ENCODE measurements at places on chromosomes 1 and 21.
A peak's percentile ranks its signal among the peaks of the same experiment; 100 is the strongest.

GRCh38 chr1:18967066-18967690, 10.7 kb upstream of the IFFO2 start:
- DNase-seq, result no peak
- peaks cover 15% of the 10 kb centered on the region for H3K4me1 ChIP-seq
- H3K27ac ChIP-seq, result no peak overlapping the region
- no peak overlapping the region for H3K4me3 ChIP-seq
- no peaks in the 10 kb centered on the region for H3K27me3 ChIP-seq

GRCh38 chr1:17557986-17558385, 18.5 kb downstream of the ARHGEF10L start:
- H3K4me1 ChIP-seq, result peaks cover 65% of the 10 kb centered on the region
- no peaks in the 10 kb centered on the region for H3K36me3 ChIP-seq
- DNase-seq, result no peak
- H3K27me3 ChIP-seq, result no peaks in the 10 kb centered on the region
- no peak overlapping the region for H3K27ac ChIP-seq

- H3K36me3 ChIP-seq, result no peaks in the 10 kb centered on the region
- H3K27ac ChIP-seq, result no peak overlapping the region
- no peak for DNase-seq
- no peak overlapping the region for H3K4me3 ChIP-seq
These were observed 119.5 kb downstream of the HMCN1 start for GRCh38 chr1:185853739-185854138.

- no peaks in the 10 kb centered on the region for H3K36me3 ChIP-seq
- no peak overlapping the region for H3K4me3 ChIP-seq
These were observed 6.0 kb upstream of the CAMTA1 start for GRCh38 chr1:6779089-6779805.

- H3K27ac ChIP-seq, result no peak overlapping the region
- H3K27me3 ChIP-seq, result no peaks in the 10 kb centered on the region
- no peak overlapping the region for H3K4me3 ChIP-seq
- no peak for DNase-seq
- H3K36me3 ChIP-seq, result peaks cover 94% of the 10 kb centered on the region
These were observed 14.7 kb downstream of the ENO1 start for GRCh38 chr1:8863794-8864233.

- H3K27ac ChIP-seq, result no peak overlapping the region
- no peaks in the 10 kb centered on the region for H3K36me3 ChIP-seq
- H3K4me3 ChIP-seq, result no peak overlapping the region
- no peak for DNase-seq
These were observed 36.3 kb downstream of the MSTO1 start for GRCh38 chr1:155646307-155646706.

GRCh38 chr1:59759156-59759925, 55.4 kb upstream of the HOOK1 start:
- peaks cover 14% of the 10 kb centered on the region for H3K4me1 ChIP-seq
- peak; percentile 94 for DNase-seq

- H3K27me3 ChIP-seq, result no peaks in the 10 kb centered on the region
- no peak for DNase-seq
- H3K27ac ChIP-seq, result no peak overlapping the region
- no peaks in the 10 kb centered on the region for H3K36me3 ChIP-seq
These were observed 1.0 kb downstream of the IQGAP3 start for GRCh38 chr1:156571261-156571852.

DNA sequence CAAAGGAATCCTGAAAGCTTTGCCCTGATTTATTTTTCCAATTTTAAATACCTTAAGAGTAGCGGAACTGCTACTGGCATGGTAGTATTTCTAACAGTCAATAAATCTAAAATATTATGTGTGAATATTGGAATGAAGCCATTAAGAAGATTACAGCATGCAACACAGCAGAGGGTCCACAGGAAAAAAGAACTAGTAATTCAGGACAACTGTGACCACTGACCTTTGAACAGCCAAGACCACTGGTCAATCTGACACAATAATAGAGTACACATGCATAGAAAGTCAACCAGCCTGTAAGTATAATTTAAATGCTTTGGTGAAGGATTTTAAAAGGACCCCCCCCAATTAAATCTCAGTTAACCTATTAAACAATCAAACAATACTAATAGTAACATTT, 171.0 kb downstream of the DENND1B start:
- H3K27me3 ChIP-seq, result no peaks in the 10 kb centered on the region
- no peak overlapping the region for H3K27ac ChIP-seq
- H3K4me1 ChIP-seq, result no peaks in the 10 kb centered on the region
- no peaks in the 10 kb centered on the region for H3K36me3 ChIP-seq
- DNase-seq, result no peak

GRCh38 chr1:213327017-213327667, 276.1 kb downstream of the RPS6KC1 start:
- H3K4me1 ChIP-seq, result no peaks in the 10 kb centered on the region
- no peaks in the 10 kb centered on the region for H3K27me3 ChIP-seq
- no peak for DNase-seq
- H3K4me3 ChIP-seq, result no peak overlapping the region
- no peak overlapping the region for H3K27ac ChIP-seq

GRCh38 chr1:192610112-192610889, 25.6 kb upstream of the RGS13 start:
- no peak overlapping the region for H3K4me3 ChIP-seq
- H3K36me3 ChIP-seq, result no peaks in the 10 kb centered on the region
- no peak for DNase-seq
- no peaks in the 10 kb centered on the region for H3K4me1 ChIP-seq

DNA sequence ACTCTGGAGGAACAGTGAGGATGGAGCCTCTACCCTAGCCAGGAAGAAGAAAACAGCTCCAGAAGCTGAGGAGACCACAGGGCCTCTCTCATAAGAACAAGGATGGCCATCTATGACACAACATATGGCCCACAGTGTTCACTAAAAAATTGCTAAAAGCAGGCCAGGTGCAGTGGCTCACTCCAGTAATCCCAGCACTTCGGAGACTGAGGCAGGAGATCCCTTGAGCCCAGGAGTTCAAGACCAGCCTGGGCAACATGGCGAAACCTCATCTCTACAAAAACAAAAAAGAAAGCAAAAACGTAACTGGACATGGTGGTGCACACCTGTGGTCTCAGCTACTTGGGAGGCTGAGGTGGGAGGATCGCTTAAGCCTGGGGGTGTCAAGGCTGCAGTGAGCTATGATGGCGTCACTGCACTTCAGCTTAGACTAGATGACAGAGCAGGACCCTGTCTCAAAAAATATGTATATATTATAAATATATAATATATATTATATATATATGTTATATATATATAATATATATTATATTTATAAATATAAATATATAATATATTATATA, 103.1 kb downstream of the TOMM20 start:
- no peaks in the 10 kb centered on the region for H3K27me3 ChIP-seq
- no peaks in the 10 kb centered on the region for H3K4me1 ChIP-seq
- DNase-seq, result no peak
- no peaks in the 10 kb centered on the region for H3K36me3 ChIP-seq

DNA sequence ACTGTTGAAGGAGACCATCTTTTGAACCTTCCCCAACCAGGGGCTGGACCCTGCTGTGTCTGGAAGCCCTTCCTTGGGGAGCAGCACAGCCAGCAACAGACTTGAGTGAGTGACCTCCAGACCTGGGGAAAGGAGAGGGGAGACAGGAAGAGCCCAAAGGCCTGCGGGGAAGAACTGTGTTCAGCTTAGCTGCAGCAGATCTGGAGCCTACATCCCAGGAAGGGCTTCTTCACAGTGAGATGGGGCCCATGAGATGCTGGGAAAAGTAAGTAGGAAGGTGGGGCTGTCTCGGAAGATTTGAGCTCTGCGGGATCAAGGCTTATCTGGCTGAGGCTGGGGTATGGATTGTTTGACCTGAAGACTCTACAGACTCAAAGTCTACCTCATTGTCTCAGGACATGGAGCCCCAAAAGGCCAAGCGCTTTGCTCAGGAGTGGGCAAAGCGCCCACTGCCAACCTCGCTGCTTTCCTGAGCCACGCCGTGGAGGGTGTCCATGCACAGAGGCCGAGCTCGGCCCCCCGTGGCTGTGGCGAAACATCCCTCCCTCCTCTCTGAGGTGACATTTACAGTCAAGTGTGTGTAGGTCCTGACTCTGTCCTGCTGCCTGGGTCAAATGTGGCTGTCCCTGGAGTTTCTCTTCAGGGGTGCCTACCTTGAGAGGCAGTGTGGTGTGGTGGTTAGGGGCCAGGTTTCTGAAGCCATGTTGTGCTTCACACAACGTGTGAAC, 24.5 kb downstream of the SPOCD1 start:
- DNase-seq, result no peak
- no peak overlapping the region for H3K4me3 ChIP-seq
- H3K36me3 ChIP-seq, result no peaks in the 10 kb centered on the region
- H3K27me3 ChIP-seq, result no peaks in the 10 kb centered on the region

DNA sequence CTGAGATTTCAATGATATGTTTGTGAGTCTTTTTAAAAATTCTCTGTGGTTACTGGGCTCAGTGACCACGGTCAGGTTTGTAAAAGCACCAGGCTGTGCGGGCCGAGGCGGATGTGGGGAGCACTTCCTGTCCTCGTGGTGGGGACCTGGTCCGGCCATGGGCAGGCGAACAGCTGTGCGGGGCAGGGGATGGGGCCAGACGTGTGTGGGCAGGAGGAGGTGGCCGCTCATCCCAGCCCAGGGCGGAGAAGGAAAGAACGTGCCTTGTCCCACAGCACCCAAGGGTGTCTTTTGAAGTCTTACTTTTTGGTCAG, 5.2 kb upstream of the OXCT2 start:
- no peaks in the 10 kb centered on the region for H3K36me3 ChIP-seq
- H3K4me1 ChIP-seq, result no peaks in the 10 kb centered on the region
- no peak overlapping the region for H3K4me3 ChIP-seq
- DNase-seq, result no peak
- no peak overlapping the region for H3K27ac ChIP-seq
- H3K27me3 ChIP-seq, result no peaks in the 10 kb centered on the region

DNA sequence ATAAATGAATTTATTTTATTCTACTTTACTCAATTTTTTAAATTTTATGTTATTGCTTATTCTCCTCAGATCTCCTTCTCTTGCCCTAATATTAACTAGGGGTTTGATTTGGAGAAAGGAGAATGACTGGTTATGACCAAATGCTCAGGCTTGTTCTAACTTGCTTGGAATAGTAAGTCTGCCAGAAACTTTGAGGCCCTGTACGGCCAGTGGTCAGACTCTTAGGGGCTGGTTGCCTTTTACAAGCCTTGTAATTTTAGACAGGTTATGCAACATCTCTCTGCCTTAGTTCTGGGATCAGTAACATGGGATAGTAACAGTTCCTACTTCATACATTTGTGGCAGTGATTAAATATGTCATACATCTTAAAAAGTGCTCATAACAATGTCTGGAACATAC, 279.5 kb downstream of the DUSP10 start:
- no peaks in the 10 kb centered on the region for H3K36me3 ChIP-seq
- H3K27me3 ChIP-seq, result no peaks in the 10 kb centered on the region
- H3K4me3 ChIP-seq, result no peak overlapping the region
- DNase-seq, result no peak

GRCh38 chr1:150999051-150999674, 7.5 kb downstream of the MINDY1 start:
- no peaks in the 10 kb centered on the region for H3K27me3 ChIP-seq
- H3K4me1 ChIP-seq, result peaks cover 36% of the 10 kb centered on the region
- H3K36me3 ChIP-seq, result no peaks in the 10 kb centered on the region
- H3K27ac ChIP-seq, result no peak overlapping the region
- no peak for DNase-seq
- no peak overlapping the region for H3K4me3 ChIP-seq

DNA sequence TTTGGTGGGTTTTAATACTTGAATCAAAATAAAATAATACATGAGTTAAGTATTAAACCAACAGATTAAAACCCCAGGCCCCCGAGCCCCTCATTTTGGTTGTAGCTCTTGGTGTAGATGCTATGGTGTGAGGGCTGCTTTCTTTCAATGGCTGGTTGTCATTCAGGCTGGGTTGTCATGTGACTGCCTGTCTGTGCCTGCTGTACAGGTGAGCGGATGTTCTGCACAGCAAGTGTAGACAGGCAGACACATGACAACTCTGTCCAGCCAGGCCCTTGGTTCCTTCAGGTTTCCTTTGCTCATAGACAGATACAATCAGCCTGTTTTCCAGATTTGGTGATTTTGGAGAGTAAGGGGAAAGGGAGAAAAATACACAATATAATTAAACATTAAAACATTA, 281.9 kb upstream of the C1orf105 start:
- no peak for DNase-seq
- H3K4me3 ChIP-seq, result no peak overlapping the region
- no peaks in the 10 kb centered on the region for H3K36me3 ChIP-seq

- H3K36me3 ChIP-seq, result no peaks in the 10 kb centered on the region
- H3K27me3 ChIP-seq, result no peaks in the 10 kb centered on the region
- no peaks in the 10 kb centered on the region for H3K4me1 ChIP-seq
- DNase-seq, result no peak
- H3K4me3 ChIP-seq, result no peak overlapping the region
These were observed 454.0 kb downstream of the PLPP3 start for GRCh38 chr1:56125316-56125715.

GRCh38 chr21:44529011-44529421, 11.0 kb downstream of the KRTAP10-1 start:
- no peaks in the 10 kb centered on the region for H3K36me3 ChIP-seq
- no peak overlapping the region for H3K4me3 ChIP-seq
- no peak overlapping the region for H3K27ac ChIP-seq
- no peaks in the 10 kb centered on the region for H3K4me1 ChIP-seq
- DNase-seq, result no peak
- no peaks in the 10 kb centered on the region for H3K27me3 ChIP-seq

DNA sequence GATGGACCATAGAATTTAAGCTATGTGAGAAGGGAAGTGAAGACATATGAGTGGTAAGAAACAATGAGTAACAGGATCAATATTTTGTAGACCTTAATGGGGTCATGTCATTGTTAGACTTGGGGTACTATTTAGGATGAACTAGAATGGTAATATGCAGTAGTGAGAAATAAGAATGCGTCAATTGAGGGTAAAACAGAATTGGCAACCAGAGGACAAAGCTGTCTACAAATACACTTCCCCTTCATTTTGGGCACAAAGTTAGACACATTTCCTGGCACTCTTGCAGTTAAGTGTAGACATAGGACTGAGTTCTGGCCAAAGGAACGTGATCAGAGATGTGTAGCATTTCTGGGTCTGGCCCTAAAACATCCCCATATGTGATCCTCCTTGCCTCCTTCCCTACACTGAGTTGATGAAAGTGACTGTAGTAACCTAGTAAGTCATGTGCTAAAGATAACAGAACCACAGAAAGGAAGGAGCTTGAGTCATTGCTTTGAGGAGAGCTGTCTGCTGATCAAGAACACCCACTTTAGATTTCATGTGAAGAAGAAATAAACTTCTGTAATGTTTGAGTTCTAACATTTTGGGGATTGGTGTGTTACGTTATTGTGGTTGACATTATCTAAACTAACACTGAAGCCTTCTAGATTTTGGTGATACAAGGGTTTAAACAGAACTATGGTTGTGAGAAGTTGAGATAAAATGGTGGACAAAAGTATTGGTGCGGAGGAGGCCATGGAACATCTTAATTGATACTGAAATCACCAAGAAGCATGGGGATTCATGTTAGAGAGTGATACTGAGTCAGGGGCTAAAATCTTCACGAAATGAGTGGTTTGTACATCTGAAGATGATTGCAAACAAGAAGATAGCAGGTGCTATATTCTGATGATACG, 41.7 kb downstream of the CD55 start:
- no peak overlapping the region for H3K4me3 ChIP-seq
- no peaks in the 10 kb centered on the region for H3K27me3 ChIP-seq
- H3K4me1 ChIP-seq, result no peaks in the 10 kb centered on the region
- peaks cover 12% of the 10 kb centered on the region for H3K36me3 ChIP-seq
- no peak for DNase-seq

Data from vagina (tissue), 2 donors.